ENCODE measurements at places on chromosomes 11 and 22. TPM values are rescaled to one million over a fixed set of nuclear protein-coding genes. Genes with fewer than 3 reads are reported as not detected.

The FBXO7 gene
- total RNA-seq = 44.2 TPM

DNA sequence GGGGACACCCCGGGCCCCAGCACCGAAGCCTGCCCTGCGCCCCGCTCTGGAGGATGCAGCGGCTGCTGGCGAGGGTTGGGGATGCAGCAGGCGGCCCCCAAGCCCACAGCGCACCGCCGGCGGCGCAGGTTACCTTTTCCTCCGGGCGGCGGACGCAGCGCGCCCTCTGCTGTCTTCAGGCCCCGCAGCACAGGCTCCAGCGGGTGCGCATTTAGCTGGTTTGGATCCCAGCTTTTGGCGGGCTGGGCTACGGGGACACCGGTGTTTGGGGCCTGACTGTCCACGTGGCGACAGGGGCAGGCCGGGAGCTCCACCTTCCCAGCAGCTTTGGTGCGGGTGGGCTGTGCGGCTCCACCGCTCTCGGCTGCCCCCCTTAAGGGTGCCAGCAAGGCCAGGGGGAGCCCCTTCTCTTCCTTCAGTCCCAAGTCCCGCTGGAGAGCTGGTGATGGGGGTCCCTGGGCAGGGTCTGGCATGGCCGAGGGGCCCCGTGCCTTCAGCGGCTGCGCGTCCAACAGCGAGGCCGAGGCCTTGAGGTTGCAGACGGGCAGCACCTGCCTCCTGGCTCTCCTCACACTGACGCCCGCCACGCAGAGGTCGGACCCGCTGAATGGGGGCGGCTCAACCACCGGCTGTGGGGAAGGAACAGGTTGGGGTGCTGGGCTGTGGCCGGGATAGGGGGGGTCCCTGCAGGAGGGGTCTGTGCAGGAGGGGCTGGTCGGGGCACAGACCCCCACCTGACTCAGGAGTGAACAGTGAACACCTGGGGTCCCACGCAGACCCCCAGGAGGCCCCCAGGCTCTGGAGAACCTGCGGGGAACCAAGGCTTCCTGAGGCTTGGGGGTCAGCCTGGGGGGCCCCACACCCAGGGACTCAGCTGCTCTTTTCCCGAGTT is 18.0 kb upstream of the IL17REL start:
- H3K4me1 ChIP-seq = peaks cover 8% of the 10 kb centered on the region
- no peaks in the 10 kb centered on the region for H3K27me3 ChIP-seq
- peak overlapping the region; percentile 56 for H3K4me3 ChIP-seq
- H3K27ac ChIP-seq = no peak overlapping the region
- DNase-seq = peak; percentile 80
- H3K36me3 ChIP-seq = no peaks in the 10 kb centered on the region

The CHRDL2 gene
- total RNA-seq = not detected

The PRAME gene
- total RNA-seq = 17.1 TPM

DNA sequence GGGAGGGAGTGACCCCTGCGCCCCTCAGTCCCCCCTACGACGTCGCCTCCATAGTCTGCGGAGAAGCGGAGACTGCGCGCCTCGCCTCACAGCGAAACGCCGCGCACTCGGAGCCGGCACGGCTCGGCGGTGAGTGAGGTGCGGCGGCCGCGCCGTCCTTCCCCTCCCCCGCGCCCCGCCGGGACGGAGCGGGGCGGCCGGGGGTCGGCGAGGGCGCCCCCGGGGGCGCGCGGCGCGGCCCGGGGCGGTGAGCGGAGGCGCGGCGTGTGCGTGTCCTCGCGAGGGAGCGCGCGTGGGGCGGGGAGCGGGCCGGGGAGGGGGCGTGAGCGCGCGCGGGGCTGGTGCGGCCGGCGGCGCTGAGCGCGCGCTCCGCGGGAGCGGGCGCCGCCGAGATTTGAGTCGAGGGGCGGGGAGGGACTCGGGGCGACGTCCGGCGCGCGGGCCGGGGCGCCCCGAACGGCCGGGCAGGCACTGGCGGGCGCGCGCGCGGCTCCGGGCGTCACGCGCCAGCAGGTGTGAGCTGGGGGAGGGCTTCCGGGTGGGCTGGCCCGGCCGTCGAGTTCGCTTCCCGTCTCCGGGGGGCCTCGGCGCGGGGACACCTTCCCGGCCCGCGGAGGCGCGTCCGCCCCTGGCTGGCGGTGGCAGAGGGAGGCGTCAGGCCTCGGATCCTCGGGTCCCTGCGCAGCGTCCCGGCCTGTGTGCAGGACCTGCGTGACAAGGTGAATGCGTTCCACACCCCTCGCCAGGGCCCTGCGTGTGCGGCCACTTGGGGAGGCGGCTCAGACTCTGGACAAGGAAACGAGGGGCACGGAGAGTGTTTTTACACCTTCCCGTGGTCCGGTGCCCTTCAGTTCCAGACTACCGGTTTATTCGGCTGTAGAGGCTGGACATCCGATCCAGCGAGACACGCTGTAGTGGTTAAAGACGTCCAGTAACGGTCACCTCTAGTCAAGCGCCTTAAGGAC is 50.4 kb downstream of the FAM83F start:
- H3K27me3 ChIP-seq = no peaks in the 10 kb centered on the region
- no peak overlapping the region for H3K27ac ChIP-seq
- peak; percentile 30 for DNase-seq
- no peaks in the 10 kb centered on the region for H3K36me3 ChIP-seq
- H3K4me3 ChIP-seq = peak overlapping the region; percentile 86

All from PC-3 (cell line).